ENCODE measurements at places on chromosomes 5 and 9.
A peak's percentile ranks its signal among the peaks of the same experiment; 100 is the strongest.

- DNase-seq: no peak
Measured at GRCh38 chr9:79809931-79810330, 238.2 kb downstream of the TLE4 start.

GRCh38 chr5:7391814-7392692 lies 3.9 kb upstream of the ADCY2 start:
- peak; percentile 63 for DNase-seq

GRCh38 chr9:79817438-79818004 lies 245.8 kb downstream of the TLE4 start:
- DNase-seq: no peak

- DNase-seq: no peak
Measured at GRCh38 chr5:176575066-176575465, 25.9 kb downstream of the CDHR2 start.

GRCh38 chr5:79193643-79194042 lies 42.3 kb upstream of the JMY start:
- no peak for DNase-seq

DNA sequence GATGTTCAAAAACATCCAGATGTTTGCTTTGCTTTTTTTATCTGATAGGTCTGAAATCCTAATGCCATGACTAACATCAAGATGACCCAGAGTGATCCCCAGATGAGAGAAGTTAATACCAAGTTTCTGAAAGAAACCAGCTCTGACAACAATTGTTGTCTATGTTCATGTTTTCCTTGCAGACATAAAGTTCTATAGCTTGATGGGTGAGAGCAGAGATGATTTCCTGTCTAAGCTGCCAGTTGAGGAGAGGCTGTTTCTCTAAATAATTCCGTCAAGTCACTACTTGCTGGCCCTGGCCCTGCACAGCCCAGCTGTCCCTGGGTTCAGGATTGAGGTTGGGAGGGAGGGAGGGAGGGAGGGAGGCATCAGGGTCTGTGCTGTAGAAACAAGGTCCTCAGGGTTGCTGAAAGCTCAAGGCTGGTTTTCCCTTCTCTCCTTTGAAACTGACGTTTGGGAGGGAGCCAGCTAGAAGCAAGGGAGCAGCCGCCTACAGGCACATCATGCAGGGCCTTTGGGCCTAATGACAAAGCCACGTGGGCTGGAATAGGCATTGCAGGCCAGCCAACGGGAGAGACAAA lies 3.9 kb downstream of the SPARC start:
- DNase-seq: no peak

GRCh38 chr5:82340799-82341198 lies 62.6 kb upstream of the RPS23 start:
- DNase-seq: no peak

GRCh38 chr5:98750693-98751092 lies 22.8 kb upstream of the RGMB start:
- no peak for DNase-seq

DNA sequence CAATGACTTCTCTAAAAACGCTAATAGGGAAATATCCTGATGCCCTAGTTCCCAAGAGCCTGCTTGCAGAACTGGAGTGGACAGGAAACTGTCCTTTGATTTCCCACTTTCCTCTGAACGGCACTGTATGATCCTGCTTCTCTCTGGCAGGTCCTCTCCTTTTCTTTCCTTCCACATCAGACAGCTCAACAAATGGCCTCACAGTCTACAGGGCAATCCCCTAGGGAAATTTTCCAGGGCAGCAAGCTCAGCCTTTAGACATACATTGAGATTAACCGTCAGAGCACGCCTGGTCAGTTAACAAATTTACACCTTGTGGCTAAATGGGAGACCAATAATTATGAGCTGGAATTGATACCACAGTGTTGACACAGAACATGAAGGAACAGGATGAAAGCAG lies 164.9 kb downstream of the SLC24A2 start:
- DNase-seq: no peak

DNA sequence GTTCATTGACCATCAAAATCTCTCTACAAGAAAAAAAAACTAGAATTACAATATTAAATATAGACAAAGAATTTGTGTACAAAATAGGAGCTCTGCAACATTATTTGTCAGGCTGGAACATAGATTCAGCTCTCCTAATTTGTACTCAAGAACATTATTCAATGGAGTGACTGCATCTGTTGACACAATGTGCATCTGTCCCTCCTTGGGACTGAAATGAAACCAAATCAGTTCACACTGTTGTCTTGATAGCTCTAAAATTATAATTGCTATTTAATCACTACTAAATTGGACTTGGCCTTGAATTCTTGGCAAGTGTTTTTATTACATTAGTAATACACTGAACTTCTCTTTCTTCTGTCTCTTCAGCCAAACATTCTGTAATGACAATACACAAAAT lies 47.7 kb downstream of the FTMT start:
- DNase-seq: peak; percentile 41

- DNase-seq: no peak
Measured at GRCh38 chr9:38347271-38347671, 45.2 kb upstream of the ALDH1B1 start.

GRCh38 chr9:26947736-26948135 lies 694 bp upstream of the PLAA start:
- no peak for DNase-seq

DNA sequence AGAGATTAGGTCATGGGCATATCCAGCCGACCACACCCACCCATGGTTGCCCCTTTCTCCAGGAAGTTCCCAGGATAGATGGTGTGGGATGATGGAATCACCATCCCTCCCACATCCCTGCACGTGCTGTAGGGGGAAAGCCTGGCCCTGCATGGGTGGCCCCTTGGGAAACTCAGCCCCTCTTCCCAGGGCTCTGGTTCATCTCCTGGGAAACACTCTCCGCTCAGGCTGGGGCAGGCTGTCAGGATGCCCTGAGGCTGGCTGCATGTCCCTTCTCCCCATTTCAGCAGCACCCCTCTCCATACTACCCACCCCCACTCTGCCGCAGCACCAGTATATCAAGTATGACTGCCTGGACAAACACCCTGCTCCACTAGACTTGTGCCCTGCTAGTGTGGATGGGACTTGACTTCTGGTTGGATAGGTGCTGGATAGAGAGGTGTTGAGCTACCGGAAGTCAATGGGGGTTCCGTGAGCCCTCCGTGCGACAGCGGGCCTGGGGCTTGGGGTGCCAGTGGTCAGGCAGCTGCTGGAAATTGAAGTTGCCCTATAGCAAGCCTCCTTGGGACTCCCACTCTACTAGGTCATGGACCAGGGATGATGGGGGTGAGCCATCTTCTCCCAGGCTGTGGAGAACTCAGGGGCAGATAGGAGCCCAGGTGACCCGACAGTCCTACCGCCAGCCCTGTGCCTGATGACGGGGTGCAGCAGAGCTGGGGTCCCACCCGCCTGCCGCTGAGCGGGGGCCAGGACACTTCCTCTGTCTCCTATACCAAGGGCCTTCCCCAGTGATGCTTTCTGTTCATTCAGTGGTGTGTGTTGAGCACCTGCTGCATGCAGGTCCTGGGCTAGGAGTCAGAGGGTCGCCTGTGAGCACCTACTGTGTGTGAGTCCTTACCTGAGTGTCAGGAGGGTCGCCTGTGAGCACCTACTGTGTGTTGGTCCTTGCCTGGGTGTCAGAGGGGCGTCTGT lies 69.4 kb upstream of the COL5A1 start:
- no peak for DNase-seq

GRCh38 chr9:113934167-113934828 lies 58.2 kb downstream of the ZNF618 start:
- no peak for DNase-seq

DNA sequence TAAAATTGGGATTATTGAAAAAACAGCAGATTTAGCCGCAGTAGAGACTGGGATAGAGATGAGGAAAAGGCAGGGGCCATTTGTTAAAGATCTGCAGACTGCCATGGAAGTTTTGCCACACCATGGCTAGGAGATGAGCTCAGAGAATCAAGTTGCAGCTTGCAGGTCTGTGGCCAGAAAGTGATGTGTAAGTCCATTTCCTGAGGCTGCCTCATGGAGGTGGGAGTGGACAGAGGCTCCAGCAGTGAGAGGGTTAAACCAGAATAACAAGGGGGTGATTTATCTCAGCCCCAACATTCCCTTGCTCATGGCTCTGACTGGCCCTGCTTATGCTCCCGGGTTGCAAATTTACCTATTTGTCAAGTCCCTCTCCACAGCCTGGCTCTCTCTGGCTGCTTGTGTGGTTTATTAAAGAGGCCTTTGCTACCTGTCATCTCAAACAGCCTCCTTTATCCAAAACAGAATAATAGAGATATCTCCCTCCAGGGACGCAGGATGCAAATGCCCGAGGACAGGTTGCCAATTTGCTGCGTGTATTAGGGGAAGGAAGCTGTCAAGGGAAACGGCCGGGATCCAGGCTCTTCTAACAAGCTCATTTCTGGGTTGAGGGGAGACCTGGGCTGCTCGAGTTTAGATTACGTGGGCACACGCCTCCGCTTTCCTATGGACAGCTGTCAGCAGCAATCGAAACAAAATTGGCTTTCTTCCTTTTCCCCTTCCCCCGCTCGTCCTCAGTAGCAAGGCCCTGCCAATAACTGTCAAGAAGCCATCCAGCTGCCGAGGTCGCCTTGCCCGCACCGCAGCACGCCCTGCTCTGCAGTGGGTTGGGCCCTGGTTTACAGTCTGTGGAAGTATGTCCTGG lies 72.8 kb upstream of the PITX1 start:
- no peak for DNase-seq

GRCh38 chr5:59547731-59548130 lies 345.8 kb downstream of the PDE4D start:
- DNase-seq: no peak

DNA sequence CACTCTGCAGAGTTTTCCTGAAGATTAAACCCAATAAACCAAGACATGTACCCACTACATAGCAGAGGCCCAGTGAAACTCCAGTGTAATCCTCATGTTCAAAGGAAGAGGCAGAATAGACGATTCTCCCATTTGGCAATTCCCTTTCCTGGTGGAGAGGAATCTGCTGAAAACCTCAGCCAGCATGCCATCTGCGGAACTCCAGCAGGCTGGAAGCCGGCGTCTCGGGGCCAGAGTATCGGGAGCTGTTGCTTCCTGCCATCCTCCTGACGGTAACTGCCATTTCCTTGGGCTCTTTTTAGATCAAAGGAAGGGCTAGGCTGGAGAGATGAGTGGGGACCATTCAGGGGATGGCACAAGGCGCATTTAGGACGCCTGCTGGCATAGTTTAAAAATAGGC lies 20.5 kb downstream of the NEURL1B start:
- DNase-seq: no peak

GRCh38 chr9:122080986-122081385 lies 12.1 kb downstream of the TTLL11 start:
- DNase-seq: no peak

DNA sequence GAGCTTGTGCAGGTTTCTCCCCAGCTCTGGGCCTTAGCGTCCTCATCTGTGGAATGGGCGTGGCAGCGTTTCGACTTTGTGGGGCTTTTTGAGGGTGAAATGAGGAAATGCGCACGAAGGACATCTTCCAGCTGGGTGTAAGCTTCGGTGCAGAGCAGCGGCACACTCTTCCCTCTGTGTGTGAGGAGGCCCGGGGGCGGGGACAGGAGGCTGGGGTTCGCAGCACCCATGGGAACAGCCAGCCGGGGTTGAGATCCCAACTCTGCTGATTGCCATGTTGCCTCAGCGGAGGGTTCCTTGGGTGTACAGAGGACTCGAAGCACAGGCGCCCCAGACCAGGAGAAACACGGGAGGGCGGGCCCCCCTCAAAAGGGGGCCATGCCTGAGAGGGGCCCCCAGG lies 265.6 kb downstream of the NSG2 start:
- no peak for DNase-seq

DNA sequence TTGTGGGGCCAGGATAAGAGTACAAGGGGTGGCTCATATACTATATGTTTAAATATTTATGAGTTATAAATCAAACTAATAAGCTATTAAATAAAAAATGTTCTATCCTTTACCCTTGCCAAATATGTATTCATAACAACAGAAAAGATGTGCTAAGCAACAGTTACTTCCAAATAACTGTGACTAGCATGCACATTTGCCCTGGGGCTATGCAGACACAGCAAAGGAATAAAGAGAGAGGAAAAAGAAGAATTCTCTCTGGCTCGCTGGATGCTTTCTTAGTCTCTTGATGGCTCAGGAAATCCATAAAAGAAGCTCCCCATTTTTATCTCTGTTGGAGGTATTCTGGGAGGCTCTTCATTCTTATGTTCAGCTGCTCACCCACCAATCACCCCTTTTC lies 182.4 kb upstream of the ATP10B start:
- DNase-seq: no peak

DNA sequence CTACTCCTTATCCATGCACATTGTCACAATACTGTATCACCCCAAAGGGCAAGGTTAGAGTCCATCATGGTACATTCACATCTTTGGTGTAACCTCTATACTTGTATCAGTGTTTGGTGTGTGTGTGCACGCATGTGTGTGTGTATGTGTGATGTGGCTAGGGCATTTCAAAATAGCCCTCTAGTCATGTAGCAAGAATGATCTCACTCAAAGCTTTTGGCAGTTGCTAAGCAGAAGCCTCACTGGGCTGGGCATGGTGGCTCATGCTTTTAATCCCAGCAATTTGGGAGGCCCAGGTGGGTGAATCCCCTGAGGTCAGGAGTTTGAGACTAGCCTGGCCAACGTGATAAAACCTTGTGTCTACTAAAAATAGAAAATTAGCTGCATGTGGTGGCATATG lies 245.3 kb downstream of the ADGRV1 start:
- DNase-seq: no peak

DNA sequence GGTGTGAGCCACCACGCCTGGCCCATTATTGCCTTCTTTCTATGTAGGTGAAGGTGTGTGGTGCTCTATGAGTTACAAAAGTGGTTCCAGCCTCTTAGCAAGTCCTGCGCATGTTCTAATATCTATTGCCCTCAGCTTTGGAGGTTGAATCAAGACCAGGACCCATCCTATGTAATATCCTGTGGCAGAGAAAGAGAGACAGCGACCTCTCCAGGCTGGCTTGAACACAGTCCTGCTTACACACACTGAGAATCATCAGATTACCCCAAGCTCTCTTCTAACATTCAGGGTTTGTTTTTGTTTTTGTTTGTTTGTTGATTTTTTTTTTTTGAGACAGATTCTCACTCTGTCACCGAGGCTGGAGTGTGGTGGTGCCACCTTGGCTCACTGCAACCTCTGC lies 94.7 kb upstream of the OSMR start:
- DNase-seq: no peak

GRCh38 chr5:41722359-41722950 lies 147.8 kb downstream of the OXCT1 start:
- DNase-seq: no peak

- DNase-seq: no peak
Measured at GRCh38 chr5:139743001-139743771, 52.4 kb upstream of the PSD2 start.

- no peak for DNase-seq
Measured at GRCh38 chr9:72173080-72173479, 23.8 kb downstream of the GDA start.

DNA sequence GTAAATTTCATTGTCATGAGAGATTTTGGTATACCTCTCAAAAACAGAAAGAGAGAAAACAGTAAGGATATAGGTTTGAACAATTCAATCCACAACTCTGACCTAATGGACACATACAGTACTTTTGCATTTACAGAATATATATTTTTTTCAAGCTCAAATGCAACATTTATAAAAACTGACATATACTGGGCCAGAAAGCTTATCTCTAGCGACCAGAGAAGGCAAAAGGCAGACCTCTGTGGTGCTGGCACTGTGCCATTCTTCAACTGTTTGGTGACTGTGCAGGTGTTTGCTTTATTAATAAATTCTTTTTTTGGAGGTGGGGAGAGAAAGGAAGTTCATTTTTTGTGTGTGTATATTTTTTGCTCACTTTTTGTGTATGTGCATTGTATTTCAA lies 6.0 kb upstream of the PLAC8L1 start:
- DNase-seq: peak; percentile 15

- DNase-seq: no peak
Measured at GRCh38 chr9:16627967-16628366, 242.5 kb downstream of the BNC2 start.

- no peak for DNase-seq
Measured at GRCh38 chr5:163770625-163771024, 265.2 kb downstream of the MAT2B start.
